Stimulated activated CD4-positive, alpha-beta T cell treated with anti-CD3 and anti-CD28 coated beads, TNF-alpha, amount 100 ng/mL, for 48 hours (primary cell): ENCODE measurements at places on chromosomes 7 and 10.

- DNase-seq: no peak
These were observed 37.0 kb upstream of the NRF1 start for GRCh38 chr7:129574487-129574886.

DNA sequence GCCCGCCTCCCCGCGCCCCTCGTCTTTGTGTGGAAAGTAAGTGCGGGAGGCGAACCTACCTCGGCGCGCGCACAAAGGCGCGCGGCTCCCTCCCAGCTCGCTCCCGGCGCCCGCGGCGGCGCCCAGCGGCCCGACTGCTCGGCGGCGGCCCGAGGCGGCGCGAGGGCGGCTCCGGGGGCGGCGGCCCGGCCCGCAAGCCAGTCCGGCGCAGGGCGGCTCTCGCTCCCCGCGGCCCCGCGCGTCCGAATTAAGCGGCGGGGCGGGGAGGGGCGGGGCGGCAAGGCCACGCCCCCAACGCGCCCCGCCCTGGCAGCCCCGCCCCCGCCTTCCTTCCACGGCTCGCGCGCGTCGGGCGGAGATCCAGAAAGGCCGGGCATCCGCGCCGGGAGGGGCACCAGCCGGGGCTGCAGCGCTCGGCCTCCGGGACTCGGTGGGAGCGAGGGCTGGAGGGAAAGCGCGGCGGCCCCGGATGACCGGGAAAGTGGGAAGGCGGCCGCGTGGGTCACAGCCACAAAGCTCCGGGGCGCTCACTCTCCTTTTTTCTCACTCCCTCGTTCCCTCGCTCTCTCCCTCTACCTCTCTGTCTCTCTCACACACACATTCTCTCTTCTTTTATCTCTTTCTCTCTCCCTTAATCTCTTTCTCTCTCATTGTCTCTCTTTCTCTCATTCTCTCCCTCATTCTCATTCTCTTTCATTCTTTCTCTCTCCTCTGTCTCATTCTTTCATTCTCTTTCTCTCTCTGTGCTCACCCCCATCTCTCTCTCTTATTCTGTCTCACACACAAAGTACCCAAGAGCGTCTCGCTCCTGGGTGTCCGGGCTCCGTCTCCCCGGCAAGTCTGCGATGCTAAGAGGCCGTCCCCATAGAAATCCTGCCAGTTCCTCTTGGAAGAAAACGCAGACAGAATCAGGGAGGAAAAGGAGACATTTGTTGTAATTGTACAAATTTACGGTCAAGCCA, 170.2 kb downstream of the FAM107B start:
- DNase-seq: no peak

DNA sequence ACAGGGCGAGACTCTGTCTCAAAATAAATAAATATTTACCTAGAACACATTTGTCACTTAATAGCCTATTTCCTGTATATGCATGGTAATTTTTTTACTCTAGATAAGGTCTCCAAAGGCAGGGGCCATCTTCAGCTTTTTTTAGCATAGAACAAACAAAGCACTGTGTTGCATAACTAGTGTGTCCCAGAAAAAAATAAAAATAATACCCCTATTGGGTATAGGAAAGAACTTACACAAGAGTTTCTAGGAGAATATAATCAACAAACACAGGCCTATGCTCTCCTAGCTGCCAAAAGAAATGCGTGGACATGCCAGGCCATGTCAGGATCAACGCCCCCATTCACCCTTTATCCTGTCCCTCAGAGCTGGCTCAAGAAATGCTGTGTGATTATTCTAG, 103.6 kb downstream of the PARD3 start:
- no peak for DNase-seq

DNA sequence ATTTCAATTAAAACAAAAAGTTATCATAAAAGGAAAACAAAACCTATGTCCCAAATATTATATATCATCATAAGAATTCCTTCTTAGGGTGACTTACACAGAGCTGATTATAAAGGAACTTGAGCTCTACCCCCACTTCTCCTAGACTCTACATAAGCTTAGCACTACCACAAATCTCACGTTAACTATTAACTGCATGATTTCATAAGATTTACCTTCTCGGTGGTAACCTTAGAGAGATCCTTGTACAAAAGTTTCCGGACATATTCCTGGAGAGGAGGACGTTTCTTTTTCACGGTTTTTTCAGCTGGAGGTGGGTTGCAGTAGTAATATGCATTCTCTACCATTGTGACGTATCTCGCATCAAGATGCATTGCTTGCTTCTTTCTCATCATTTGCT, 83.7 kb downstream of the UPF2 start:
- DNase-seq: no peak

- no peak for DNase-seq
These were observed 122.6 kb downstream of the LRRC4 start for GRCh38 chr7:127908430-127909258.

- DNase-seq: no peak
These were observed 162.2 kb downstream of the SH3PXD2A start for GRCh38 chr10:103692952-103693811.

GRCh38 chr10:44792119-44792775, 118.9 kb upstream of the TMEM72 start:
- DNase-seq: no peak

GRCh38 chr7:140333223-140333622, 65.1 kb downstream of the SLC37A3 start:
- DNase-seq: no peak

GRCh38 chr7:85890244-85890811, 703.5 kb upstream of the SEMA3D start:
- DNase-seq: no peak

- no peak for DNase-seq
These were observed 75.6 kb downstream of the ADCY1 start for GRCh38 chr7:45649560-45650346.

DNA sequence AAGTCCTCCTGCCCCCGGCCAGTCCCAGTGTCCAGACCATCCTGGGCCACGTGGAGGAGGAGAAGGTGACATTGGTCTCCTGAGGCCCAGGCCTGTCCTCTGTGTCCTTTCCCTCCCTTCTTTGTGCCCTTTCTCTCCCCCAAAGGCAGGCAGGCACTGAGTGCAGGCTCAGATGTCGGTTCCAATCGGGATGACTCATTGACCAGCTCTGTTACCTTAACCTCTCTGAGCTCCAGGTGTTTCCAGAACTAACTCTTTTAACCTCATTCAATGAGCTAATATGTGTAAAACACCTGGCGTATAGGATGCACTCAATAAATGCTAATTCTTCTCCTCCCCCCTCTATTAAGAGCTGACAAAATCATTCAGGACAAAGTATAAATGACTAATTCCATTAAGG, 25.7 kb downstream of the MACROH2A2 start:
- no peak for DNase-seq

GRCh38 chr10:96972264-96972663, 140.2 kb downstream of the LCOR start:
- DNase-seq: no peak

DNA sequence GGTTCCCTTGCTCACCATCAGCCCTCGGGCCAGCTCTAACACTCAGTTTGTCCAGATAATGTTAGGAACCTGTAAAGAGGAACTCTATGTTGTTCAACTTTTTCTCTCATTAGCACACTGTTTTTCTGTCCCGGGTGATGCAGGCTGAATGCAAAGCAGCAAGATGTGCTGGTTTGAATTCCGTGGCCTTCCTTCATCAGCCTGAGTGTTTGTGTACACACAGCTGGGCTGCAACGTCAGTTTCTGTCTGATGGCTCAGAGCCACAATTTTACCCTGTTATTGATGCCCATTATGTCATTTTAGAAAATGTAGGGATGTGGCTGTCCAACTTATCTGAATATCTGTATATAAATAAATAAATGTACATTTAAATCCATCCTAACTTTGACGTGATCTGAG, 152.0 kb downstream of the PLPP4 start:
- no peak for DNase-seq

DNA sequence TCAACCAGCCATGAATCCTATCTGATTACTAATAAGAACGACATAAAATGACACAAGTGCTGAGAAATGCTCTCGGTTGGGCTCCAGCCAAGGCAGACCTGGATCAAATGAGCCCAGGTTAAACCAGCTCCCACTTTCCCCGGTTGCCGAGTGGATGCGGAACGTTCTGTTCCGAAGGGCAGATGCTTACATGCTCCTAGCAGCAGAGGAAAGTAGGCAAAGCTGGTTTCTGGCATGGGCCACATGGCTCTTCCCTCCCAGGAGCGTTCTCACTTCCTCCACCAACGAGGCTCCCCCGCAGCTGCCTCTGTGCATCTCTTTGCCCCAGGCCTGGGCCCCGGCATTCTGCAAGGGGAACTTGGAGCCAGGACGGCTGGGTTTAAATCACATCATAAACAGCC, 61.8 kb upstream of the SDK1 start:
- no peak for DNase-seq

DNA sequence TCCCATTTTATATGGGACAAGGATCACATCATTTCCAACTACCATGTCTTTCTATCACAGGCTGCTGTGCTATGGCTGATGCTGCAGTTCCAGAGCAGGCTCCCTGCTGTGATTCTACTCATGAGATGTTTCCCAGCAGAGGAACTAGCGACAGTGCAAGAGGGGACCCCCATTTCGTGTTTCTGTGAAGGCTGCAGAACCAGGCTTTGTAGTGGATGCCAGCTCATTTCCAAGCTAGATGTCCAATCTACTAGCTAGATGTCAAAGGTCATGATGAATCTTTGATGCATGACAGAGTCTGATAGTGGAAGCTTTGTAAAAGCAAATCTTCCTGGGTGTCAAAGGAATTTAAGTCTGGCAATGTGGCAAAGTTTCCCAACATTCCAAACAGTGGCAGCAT, 21.2 kb upstream of the MYO3A start:
- DNase-seq: no peak

DNA sequence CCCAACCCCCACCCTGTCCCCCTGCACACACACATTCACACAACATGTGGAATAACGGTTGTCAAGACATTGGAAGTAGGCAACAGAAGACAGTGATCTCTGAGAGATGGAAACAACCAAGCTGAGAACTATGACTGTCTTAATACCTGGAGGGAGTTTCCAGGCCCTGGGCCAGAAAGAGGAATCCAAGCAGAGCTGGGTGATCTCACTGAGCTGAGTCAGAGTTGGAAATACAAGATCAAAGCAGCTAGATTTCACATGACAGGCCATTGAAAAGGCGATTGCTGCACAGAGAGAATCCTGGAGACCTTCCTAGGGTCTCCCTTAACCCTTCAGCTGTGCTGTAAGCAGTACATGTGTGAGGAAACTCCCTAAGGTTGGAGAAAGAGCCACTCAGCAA, 165.8 kb upstream of the PRSS1 start:
- DNase-seq: peak; percentile 15

GRCh38 chr7:136685501-136686173, 182.8 kb upstream of the CHRM2 start:
- DNase-seq: no peak

DNA sequence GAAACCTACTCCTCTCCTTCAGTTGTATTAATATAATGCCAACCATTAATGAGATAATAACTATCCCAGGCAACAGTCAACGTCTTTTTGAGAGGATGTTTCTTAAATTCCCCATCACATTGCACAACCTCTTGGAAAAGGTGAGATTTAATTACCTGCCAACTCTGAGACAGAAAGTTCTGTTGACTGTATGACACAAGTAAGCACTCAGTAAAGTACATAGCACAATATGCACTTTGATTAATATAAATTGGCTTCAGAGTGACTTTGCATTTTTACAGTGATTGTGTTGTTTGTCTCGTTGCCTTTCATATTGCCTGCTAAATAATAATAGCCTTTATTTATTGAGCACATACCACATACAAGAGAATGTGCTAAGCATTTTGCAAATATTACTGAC, 46.7 kb downstream of the CAV1 start:
- no peak for DNase-seq

- DNase-seq: no peak
These were observed 63.9 kb downstream of the VOPP1 start for GRCh38 chr7:55508221-55509011.

DNA sequence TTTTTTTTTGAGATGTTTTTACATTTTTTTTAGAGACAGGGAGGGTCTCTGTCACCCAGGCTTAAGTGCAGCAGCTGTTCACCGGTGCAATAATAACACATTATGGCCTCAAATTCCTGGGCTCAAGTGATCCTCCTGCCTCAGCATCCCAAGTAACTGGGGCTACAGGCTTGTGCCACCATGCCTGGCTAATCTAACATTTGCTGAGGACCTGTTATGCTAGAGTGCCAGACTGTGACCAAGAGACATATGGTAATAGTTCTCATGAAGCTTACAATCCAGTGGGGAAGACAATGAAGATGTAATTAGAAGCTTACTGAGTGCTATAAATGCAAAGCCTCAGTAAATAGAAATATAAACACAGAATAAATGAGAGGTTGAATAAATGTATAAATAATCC, 17.6 kb upstream of the ORC5 start:
- no peak for DNase-seq

- no peak for DNase-seq
These were observed 974 bp downstream of the KIF11 start for GRCh38 chr10:92593619-92594588.

DNA sequence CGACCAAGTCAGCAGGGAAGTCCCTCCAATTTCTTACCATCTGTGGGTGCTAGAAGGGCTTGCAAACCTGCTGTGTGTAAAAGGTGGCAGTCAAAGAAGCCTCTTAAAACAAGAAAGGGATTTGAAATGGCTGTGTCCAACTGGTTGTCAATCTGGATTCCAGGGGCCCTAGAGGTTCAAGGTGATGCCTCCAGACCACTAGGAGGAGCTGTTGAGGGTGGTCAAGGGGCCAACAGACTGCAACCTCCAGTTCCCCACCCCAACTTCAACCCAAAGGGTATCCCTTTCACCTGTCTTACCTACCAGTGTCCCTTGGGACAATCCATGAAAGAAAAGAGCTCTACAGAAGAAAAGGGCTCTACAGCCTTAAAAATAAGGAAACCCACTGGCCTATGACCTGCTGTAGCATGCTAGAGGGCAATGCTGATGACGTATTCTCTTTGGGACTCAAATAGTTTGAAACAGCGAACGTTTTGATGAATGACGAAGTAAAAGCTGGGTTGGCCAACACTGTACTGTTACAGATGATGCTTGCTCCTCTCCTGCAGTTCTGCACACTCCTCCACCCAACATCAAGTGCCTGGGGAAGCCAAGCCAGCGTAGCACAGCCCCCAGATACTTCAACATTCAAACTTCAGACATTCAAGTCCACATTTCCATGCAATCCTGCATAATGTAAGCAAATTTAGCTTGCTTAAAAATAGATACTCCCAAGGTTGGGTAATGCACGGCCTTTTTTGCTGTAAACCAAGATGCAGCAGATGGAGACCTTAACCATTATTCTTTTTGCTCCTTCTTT, 45.9 kb upstream of the WDR11 start:
- no peak for DNase-seq

GRCh38 chr7:3272691-3273141, 28.3 kb upstream of the SDK1 start:
- DNase-seq: no peak

DNA sequence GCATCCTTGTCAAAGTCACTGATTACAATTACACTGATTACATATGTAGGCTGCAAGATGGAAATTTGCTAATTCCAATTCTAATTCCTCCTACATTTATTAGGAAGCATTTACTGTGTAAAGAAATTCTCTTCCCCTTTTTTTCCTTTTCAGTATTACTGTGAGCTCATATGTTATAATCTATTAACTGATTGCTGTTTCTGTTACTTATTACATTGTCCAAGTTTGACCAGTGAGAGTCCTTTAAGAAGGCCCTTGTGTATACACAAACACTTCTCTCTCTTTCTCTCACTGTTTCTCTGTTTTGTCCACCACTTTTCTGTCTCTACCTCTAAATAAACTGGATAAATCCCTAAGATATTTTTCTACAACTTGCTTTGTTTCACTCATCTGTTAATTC, 31.5 kb downstream of the PHF14 start:
- DNase-seq: no peak

GRCh38 chr10:782751-783648, 93.5 kb upstream of the DIP2C start:
- no peak for DNase-seq
